ENCODE measurements at places on chromosomes 3 and 15.
A peak's percentile ranks its signal among the peaks of the same experiment; 100 is the strongest.

DNA sequence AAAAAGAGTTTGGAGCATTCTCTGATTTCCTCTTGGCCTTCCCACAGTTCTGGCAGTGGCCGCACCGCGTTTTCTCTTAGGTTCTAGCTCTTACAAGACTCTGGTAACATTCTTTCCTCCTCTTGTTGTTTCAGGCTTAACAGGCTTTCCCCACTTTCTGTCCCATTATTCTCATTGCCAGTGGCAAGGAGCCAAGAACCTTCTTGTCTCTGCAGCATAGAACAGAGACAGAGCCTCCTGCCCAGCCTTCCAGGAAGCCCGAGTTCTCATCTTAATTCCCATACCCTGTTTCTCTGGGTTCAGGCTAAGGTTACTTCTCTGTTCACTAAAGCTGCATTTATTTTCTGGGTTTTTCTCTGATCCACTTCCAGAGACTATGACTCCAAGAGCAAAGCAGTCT is 61.1 kb downstream of the DUT start:
- DNase-seq, result no peak

DNA sequence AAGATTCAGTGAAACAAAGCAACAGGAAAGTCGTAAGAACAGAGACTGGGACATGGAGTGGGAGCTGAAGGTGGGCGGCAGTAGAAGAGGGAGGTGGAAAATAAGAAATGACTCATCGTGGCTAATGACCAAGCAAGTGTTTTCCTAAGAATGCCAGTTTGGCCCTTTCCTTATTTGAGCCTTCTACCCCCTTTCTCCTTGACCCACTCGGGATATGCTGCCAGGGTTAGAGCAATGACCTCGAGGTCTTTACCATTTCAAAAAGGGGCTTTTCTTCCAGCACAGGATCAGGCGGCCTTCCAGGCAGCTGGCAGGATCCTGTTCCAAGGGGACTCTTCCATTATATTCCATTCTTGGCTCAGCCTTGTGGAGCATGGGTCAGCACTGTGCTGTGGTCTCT is 241.1 kb downstream of the RYR3 start:
- DNase-seq, result no peak

DNA sequence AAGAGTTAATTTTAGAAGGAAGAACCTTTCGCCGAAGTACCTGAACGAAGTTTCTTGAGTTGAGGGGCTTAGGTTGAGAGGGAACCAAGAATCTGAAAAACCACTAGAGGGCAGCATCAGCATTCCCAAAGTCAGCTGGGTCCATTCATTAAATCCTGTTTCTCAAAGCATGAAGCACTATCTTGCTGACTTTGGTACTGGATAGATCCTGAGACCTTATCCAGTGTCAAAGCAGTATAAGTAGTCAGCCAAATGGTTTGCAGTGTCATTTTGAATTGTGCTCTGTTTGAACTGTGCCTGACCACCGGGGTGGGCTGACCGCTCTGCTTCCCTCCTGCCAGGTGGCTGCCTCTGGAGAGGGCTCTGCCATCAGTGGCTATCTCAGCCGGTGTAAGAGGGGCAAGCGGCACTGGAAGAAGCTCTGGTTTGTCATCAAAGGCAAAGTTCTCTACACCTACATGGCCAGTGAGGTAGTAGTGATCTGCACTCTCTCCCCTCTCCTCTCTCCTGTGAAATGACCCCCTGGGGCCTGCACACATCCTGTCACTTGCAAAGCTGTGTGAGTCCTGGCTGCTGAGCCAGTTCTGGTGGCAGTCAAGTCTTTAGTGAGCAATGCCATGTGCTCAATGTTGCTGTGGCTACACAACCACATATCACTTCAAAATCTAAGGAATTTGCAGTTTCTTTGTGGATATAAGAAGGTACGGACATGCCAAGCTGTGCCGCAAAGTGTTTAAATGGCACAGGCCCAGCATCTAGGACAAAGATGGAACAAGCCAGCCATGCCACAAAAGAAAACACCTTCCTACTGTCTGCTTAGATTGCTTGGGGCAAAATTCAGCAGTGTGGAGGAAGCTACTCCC is 21.4 kb upstream of the NR2C2 start:
- DNase-seq, result no peak

GRCh38 chr15:92653836-92654539 is 1.6 kb downstream of the FAM174B start:
- DNase-seq, result no peak

- no peak for DNase-seq
Observed at GRCh38 chr3:52385157-52385556, 59.7 kb downstream of the SEMA3G start.

GRCh38 chr15:62766599-62766998 is 275.9 kb upstream of the TPM1 start:
- DNase-seq, result no peak

DNA sequence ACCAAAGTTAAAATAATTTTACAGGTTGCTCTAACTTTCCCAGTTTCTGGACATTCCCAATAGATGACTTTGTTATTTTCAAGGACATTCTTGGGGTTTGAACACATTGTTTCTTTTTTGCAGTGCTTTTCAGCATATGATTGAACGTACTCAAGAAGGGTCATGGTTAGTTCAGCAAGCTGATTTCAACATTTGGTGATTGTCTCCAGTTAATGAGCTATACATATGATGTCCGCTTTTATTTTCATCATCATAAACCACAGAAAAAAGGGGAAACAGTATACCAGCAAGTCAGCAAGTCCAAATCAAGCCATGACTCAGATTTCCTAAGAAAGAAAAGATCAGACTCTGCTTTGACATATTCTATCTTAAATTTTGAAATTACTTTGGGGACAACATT is 69.4 kb downstream of the B3GALNT1 start:
- no peak for DNase-seq

DNA sequence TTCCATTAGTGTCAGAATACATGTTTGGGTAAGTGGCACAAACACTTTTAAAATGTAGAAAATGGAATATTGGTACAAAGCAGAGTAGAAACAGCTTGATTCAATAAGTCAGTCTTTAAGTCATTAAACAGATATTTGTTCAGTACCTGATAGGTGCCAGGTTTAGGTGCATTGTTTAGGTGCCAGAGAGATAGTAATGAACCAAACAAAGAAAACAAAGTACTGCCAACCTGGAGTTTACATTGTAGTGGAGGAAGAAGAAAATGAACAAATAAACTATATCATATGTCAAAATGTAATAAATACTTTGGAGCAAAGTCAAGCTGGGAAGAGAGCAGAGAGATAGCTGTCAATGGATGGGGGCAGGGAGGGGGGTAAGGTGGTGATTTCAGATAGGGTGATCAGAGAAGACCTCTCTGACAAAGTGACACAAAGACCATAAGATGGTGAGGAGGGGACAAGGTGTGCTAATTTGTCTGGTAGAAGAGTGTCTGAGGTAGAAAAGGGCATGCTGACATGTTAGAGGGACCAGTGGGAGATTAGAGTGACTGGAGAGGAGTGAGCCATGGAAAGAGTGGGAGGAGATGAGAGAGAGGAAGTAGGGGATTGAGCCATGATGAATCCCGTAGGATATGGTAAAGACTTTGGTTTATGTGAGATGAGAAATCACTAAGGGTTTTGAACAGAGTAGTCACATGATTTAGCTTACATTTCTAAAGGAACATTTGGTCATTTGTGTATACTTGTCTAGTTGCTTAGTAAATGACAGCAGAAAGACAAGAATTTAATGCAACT is 128.2 kb downstream of the UBE2E2 start:
- no peak for DNase-seq

- DNase-seq, result no peak
Observed at GRCh38 chr15:75051711-75052110, 28.3 kb downstream of the PPCDC start.

DNA sequence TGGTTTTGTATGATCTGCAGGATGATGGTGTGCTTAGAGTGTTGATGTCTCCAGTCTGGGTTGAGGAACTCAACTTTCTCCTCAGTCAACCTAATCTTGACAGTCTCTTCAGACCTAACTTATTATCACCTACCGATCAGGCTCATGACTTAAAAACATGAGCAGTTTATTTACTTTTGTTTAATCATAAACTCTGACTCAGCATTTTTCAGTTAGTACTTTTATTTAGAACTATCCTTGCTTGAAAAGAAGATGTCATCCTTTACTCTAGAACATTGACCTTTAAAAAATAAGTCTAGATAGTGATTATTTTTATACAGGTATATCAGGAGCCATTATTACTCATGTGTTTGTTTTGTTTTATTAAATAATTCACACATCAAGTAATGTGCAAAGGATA is 414.8 kb downstream of the AGBL1 start:
- no peak for DNase-seq

DNA sequence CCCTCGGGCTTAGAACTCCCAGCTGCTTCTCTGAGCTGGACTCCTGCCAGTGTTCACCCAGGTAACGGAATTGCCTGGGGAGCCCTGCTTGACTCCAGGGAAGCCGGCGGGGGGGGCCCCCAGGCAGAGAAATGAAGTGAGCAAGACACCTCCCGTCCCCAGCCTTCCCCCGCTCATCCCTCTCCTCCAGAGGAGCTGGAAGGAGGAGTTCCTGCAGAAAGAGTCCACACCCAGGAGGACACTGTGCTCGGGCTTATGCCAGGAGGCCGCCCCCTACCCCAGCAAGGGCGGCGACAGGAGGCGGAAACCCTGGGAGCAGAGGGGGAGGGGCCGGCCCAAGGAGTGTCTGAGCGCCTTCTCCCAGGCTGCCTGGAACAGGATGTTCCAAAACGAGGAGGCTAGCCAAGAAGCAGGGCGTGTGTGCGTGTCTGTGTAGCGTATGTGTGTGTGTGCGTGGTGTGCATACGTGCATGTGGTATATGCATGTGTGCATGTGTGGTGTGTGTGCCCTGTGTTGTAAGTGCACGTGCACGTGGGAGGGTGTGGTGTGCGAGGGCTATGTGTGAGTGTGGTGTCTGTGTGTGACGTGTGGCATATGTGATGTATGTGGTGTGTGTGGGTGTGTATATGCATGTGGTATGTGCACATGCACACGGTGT is 511.3 kb downstream of the SHQ1 start:
- no peak for DNase-seq

- DNase-seq, result no peak
Observed at GRCh38 chr3:41652931-41653330, 309.0 kb downstream of the ULK4 start.

DNA sequence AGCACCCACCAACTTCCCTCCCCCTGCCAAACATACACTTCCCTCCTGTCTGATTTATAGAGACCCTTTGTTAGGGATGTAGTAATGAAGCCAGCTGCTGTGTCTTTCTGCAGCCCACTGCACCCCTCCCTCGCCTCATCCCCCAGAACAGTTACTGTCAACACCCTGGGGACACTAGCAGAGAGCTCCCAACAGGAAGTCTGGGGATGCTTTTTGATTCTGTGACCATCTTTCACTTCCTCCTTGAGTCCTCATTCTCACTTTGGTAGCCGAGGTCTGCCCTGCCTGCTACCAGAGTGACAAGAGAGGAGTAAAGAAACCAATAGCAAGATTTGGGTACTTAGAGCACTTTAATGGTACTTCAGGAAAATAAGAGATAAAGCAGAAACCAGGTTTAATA is 201.6 kb downstream of the SATB1 start:
- DNase-seq, result no peak

DNA sequence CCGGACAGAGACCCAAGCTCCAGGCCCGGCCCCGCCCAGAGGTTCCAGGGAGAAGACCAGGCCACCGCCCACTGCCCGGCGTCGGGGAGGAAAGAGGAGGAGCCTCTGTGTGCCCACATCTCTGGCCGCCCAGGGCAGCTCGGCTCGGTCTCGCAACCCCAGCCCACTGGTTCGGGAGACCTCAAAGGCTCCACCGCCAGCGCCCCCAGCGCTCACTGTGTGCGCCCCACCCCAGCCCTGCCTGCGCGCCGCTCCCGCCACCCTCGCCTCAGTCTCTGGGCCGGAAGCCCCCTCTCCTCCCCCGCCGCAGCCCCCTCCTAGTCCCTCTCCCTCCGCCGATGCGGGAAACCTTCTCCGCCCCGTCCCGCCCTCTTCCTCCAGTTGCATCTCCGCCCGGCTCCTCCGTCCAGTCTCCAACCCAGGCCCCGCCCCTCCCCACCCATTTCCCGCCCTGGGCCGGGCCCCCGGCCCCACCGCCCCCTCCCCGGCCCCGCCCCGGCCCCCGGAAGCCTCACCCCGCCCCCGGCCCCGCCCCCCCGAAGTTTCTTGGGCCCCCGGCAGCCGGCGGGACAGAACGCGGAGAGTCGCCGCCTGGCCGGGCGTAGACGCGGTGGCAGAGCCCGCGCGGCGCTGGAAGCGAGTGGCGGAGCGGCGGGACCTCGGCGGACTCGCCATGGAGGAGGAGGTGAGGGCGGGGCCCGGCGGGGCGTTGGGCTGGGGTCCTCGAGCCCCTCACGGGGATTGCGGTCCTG is at the start of gene PLEKHO2:
Gene PLEKHO2, plus strand, starts transcription at position 572 of the 752 bp plus-strand sequence. Its CDS starts 102 bp downstream, at position 674.
- peak; percentile 79 for DNase-seq

DNA sequence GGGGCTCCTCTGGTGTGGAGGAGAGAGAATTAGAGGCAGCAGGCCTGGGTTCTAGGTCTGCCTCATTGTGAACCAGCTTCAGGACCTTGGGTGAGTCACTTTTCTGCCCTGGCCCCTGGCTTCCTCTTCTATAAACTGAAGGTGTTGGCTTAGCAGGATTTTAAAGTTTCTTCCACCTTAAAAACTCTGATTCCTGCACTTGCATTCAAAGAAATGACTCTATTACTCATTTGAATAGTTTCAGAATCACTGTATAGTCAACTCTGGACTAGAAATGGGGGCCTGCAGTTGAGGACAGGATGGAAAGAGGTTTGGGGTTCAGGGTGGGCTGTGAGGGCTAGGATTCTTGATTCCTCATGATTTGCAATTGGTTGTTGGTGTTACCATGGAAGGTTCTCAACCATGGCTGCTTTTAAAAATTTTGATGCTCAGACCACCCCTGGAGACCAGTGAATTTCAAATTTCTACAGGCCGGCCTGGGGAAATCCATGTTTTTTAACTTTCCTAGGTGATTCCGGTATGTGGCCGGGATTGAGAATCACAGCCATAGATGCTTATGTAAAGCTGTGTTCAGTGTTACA is 19.9 kb downstream of the SMAD3 start:
- no peak for DNase-seq

GRCh38 chr3:59286791-59287531 is 237.1 kb upstream of the CFAP20DC start:
- no peak for DNase-seq

GRCh38 chr15:92306663-92307062 is 87.0 kb upstream of the ST8SIA2 start:
- DNase-seq, result no peak

- no peak for DNase-seq
Observed at GRCh38 chr15:66630801-66631351, 65.1 kb upstream of the LCTL start.

DNA sequence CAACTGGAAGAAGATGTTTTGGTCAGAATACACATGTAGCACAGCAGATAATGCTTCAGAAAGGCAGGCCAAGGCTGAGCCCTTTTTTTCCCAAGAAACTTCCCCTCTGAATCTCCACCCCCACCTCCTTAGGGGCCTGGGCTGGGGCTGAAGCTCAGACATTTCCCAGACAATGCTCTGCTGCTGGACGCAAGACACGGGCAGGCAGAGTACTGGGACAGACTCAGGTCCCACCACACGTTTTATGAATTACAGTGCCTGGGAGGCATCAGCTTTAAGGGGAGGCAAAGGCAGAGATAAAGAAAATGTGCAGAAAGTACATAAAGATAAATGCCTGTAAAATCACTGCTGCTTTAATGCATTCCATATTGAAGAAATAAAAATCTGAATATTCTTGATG is 479.4 kb downstream of the ERC2 start:
- no peak for DNase-seq

- DNase-seq, result no peak
Observed at GRCh38 chr15:71115567-71116351, 488 bp downstream of the THSD4 start.

GRCh38 chr15:66876421-66876730 is 174.3 kb downstream of the SMAD6 start:
- no peak for DNase-seq

Measured in activated CD8-positive, alpha-beta memory T cell treated with anti-CD3 and anti-CD28 coated beads, Interleukin-2, amount 50 U/mL, for 4 hours (primary cell).